ENCODE measurements at places on chromosomes 3 and 15.
A peak's percentile ranks its signal among the peaks of the same experiment; 100 is the strongest.

DNA sequence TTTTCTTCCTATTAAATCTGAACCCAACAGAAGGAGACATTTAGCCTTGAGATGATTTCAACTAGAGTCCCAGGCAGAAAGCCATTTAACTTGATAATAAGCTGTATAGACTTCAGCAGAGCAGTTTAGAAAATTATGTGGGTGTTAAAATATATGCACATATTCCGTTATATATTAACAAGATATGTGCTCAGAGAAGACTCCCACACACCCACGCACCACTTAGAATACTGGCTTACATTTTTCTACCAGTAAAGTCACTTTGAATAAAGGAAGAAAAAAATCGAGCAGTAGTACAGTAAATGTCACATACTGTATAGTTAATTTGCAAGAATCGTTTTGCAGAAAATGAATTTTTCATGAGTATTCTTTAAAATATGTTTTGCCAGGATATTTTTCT is 599.3 kb downstream of the FGF12 start:
- no peaks in the 10 kb centered on the region for H3K4me1 ChIP-seq
- H3K27ac ChIP-seq: no peak overlapping the region
- H3K36me3 ChIP-seq: peaks cover 3% of the 10 kb centered on the region

DNA sequence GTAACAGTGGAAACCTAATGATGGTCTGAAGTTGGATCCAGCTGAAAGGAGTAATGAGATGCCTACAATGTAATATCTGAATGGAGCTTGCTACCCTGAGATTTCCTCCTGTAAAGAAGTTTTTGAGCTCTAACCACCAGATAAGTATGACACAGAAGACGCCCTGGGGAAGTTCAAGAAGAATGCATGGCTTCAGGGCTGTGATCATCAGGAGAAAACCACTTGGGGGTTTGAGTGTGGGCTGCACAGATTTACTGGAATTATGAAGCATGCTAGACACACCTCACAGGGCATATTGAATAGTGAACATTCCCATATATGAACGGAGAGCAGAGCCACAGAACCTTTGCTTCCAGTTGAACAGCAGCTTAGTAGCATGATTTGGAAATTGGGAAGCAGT is 10.6 kb upstream of the CCDC80 start:
- H3K27me3 ChIP-seq: no peaks in the 10 kb centered on the region
- peaks cover 12% of the 10 kb centered on the region for H3K4me1 ChIP-seq
- H3K27ac ChIP-seq: no peak overlapping the region
- H3K36me3 ChIP-seq: no peaks in the 10 kb centered on the region
- no peak for DNase-seq

DNA sequence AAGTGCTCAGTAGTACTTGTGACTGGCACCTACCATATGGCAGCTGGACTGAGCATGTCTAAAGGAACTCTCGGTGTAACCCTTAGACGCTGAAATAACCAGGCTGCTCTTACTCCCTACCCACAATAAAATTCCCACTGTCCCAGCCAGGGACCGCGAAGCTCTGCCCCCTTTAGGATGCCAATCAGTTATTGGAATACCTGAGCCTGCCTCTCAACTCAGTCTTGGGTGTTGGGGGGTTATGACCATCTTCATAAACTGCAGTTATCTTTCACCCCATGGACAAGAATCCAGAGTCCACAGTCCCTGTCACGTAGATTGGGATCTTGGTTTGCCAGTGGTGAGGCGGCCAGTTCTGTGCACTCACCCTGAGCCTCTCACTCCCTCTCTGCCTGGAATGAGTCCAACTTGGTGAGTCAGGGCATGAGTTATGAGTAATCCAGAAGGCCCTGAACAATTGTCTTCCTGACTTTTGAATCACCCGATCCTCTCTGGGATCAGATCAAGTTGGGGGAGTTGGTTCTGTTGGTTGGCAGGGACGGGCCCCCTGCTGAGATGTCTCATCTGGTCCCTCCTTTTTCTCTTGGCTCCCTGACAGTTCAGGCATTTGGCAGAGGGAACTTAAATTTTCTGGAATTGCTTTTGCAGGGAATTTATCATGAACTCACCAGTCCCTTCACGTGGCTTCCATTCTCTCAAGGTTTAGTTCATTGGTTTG is 120.1 kb upstream of the UBE2E1 start:
- peak overlapping the region; percentile 43 for H3K27ac ChIP-seq
- peaks cover 4% of the 10 kb centered on the region for H3K27me3 ChIP-seq
- H3K36me3 ChIP-seq: peaks cover 4% of the 10 kb centered on the region

DNA sequence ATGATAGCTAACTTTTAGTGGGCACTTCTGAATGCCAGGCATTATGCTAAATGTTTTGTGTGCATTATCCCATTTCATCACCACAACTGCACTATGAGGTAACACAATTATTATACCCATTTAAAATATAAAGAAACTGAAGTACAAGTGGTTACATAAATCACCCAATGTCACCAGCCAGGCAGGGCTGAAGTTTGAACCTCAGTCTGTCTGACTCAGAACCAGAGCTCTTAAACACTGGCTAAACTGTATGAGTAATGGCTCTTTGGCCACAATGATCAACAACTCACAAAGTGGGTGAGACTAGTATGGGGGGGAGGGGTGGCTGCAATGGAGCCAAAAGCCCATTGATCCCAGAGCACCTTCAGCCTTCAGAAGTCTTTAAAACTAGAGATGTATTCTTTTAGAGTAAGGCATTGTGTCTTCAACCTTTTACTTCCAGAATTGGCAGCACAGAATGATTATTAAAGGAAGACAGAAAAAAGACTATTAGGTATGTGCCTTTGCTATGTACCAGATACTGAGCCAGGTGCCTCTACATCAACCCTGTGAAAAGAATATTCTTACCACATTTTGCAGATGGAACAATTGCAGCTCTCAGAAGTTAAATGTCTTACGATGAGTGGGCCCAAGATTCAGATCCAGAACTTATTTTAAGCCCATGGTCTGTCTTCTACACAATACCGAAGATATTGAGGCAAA is 166.9 kb downstream of the UACA start:
- DNase-seq: peak; percentile 11
- no peak overlapping the region for H3K27ac ChIP-seq
- peaks cover 3% of the 10 kb centered on the region for H3K4me1 ChIP-seq
- H3K36me3 ChIP-seq: no peaks in the 10 kb centered on the region
- H3K27me3 ChIP-seq: no peaks in the 10 kb centered on the region
- no peak overlapping the region for H3K4me3 ChIP-seq

DNA sequence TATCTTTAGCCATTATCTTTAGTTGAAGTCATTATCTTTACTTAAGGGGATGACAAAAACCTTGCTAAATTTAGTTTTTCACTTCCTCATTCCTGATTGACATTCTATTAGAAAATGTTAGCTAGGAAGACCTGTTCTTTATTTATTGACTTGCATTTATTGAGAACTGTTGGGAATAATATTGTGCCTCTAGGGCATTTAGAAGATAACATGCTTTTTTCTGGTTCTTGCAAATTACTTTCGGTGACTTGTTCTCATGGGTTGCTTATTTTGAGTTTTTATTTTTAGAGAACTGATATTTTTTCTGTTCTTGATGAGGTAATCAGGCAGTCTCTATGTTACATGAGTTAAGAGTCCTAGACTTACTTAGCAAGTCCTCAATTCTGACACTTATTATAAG is 48.3 kb upstream of the CTDSPL start:
- H3K4me1 ChIP-seq: peaks cover 10% of the 10 kb centered on the region
- H3K27me3 ChIP-seq: no peaks in the 10 kb centered on the region
- no peak for DNase-seq

DNA sequence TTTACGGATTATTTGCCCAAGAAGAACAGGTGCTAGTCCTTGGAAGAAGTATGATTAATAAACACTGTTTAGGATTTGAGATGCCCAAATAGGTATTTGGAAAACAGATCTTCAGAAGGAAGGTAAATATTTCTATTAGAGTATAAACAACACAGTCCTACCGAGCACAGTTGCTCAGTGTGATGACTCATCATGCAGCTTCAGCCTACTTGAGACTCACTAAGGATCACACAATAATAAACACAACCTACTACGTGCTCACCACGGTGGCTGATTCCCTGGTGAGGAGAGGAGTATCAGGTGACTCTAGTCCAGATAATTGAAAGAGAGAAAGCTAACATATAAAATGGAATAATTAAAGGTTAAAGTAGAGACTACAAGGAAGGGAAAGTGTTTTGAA is 72.0 kb downstream of the PDZRN3 start:
- no peak overlapping the region for H3K27ac ChIP-seq
- H3K27me3 ChIP-seq: no peaks in the 10 kb centered on the region
- H3K36me3 ChIP-seq: peaks cover 13% of the 10 kb centered on the region

All from type B pancreatic cell (in vitro differentiated cells).